ENCODE measurements at places on chromosomes 13 and 19.

DNA sequence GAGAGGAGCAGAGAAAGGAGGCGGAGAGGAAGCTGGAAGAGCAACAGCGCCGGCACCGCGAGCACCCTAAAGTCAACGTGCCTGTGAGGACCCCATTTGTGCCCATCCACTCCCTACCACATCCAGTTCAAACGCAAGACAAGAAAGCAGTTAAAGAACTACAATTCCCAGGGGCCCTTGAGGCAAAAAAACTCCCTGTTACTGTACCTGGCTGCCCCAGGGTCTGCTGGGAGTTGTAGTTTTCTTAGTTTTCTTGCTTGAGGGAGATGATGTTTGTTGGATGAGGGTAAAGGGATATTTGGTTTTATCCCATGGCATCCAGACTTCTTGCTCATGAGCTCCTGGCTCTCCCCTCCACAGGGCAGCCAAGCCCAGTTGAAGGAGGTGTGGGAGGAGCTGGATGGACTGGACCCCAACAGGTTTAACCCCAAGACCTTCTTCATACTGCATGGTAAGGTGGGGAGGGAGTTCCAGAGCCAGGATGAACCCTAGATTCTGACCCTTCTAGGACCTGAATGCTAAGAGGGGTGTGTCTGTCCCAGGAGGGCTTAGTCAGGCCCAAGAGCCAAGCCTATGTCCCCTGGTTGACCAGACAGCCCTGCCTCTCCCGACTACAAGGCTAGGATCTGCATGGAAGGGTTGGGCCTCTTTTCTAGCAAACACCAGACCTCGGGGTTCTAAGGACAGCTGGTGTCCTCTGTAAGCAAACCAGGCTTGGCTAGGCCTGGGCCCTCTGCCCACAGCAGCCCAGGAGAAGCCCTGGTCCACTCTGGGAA, 13.2 kb downstream of the NUCB1 start:
- DNase-seq: no peak

GRCh38 chr13:58933475-58933874, 1230.3 kb downstream of the DIAPH3 start:
- no peak for DNase-seq

DNA sequence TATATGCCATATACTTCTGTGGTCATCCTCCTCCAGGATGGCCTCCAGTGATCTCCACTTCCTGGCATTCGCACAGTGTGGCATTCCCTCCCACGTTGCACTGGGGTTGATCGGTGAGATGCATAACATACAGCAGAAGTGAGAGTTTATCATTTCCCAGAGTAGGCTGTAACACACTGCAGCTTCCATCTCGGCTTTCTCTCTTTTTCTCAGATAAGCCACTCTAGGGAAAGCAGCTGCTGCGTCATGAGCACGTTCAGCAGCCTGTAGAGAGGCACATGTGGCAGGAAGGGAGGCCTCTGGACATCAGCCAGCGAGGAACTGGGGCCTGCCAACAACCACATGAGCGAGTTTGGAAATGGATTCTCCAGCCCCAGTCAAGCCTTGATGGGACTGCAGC, 807.1 kb downstream of the DIAPH3 start:
- no peak for DNase-seq

- no peak for DNase-seq
Measured at GRCh38 chr13:92950771-92951170, 275.8 kb upstream of the GPC6 start.

GRCh38 chr13:108560093-108560492, 69.3 kb upstream of the MYO16 start:
- no peak for DNase-seq

GRCh38 chr19:29815231-29815630, 3.4 kb downstream of the CCNE1 start:
- DNase-seq: no peak

DNA sequence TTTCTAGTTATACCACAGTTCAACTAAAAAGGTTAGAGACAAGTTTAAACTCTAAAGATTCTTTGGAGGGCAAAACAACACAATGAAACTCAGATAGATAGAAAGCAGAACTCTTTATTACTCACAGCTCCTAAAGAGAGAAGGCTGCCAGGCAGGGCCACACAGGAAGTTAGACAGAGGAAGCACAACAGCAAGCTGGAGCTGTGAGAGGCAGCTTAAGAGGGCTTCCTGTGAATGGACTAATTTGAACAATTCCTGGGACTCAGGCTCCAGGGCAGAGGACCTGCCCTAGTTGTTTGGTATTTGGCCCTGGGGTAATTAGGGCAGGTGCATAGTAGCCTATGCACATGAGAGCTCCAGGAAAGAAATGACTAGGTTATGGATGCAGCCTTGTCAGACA, 803.6 kb downstream of the DIAPH3 start:
- DNase-seq: no peak

- DNase-seq: no peak
Measured at GRCh38 chr13:43020794-43021193, 2.6 kb upstream of the DNAJC15 start.

GRCh38 chr19:4014541-4015491, 7.3 kb downstream of the PIAS4 start:
- no peak for DNase-seq

GRCh38 chr13:105788530-105788929, 746.9 kb downstream of the EFNB2 start:
- DNase-seq: no peak

- no peak for DNase-seq
Measured at GRCh38 chr19:17806945-17807344, 12.0 kb downstream of the B3GNT3 start.

DNA sequence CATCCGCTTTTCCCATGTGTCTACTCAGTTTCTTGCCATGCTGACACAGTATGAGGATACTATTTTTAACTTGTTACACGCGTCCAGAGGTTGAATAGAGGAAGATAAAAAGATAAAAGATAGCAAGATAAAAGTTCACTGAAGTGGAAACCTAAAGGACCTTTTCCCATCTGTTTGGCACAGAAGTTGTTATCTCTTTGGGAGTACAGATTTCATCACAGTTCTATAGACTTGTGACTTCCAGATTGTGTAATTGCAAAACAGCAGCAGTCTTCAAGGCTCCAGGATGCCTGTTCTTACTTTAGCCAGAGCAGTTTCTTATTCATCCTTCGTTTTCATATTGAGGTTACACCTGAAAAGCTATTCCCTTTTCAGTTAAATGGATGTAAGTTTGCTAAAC, 369.2 kb downstream of the GPC5 start:
- no peak for DNase-seq

DNA sequence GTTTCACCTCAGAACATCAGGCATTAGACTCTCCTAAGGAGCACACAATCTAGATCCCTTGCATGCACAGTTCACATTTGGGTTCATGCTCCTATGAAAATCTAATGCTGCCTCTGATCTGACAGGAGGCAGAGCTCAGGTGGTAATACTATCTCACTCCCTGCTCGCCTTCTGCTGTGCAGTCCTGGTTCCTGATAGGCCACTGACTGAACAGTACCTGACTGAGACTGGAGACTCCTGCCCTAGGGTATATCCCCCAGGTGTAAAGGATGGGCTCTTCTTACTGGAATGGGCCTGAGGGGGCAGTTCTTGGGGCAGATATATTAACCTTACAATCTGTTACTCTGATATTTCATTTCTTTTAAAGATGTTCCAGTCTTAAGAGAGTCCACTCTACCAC, 6.3 kb downstream of the OBI1 start:
- DNase-seq: no peak

- peak; percentile 31 for DNase-seq
Measured at GRCh38 chr19:741506-742131, 9.3 kb upstream of the MISP start.

DNA sequence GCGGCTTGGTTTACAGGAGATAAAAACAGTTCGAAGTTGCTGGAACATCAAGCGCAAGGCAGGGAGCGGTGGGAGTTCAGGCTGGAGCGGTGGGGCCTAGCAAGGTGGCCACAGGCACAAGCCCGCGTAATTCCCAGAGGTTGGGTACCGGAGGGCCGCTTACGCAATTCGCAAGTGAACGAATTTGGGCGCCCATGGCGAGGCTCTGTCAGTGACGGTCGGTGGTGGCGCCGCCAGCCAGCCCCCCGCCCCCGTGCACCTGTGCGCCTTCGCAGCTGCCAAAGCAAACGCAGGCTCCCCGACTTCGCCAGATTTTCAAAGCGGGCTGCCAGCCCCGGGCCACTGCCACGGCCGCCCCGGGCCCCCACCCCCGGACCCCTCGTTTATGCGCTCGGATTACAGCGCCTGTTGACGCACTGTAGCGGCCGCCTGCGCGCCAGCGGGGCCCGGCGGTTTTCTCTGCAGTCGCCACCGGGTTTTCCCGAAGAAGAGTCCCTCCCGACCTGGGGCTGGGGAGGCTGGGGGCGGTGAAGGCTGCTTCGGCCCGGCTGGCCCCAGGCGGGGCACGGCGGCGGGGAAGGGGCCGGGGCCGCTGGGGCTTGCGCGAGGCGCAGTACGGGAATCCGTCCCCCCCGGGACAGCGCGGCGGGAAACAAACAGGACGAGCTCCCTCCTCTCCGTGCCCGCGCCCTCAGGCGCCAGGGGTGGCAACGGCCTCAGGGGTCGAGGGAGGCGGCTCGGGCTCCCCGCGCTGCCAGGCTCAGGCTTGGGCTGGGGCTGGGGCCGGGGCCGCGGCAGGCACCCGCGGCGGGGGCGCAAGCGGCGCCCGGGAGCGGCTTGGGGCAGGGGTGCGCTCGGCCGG, 709 bp downstream of the N4BP2L1 start:
- no peak for DNase-seq

DNA sequence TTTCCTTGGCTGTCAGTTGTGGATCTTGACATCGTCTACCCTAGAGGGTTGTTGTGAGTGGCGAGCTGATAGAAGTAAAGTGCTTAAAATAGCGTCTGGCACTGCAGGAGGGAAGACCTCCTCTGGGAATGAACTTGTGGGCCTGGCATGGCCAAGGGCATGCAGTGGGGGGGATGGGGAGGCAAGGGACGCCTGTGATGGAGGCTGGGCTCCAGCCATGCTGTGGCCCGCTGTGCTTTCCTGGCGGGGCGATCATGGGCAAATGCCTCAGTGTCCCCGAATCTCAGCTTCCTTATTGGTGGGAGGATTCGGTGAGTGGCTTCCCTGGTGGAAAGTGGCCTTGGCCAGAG, 10.7 kb downstream of the CARM1 start:
- DNase-seq: no peak

- no peak for DNase-seq
Measured at GRCh38 chr13:33262997-33263396, 22.6 kb downstream of the STARD13 start.

- DNase-seq: no peak
Measured at GRCh38 chr13:110772091-110772984, 58.8 kb downstream of the ING1 start.

- DNase-seq: peak; percentile 4
Measured at GRCh38 chr13:92158346-92158745, 759.9 kb downstream of the GPC5 start.

DNA sequence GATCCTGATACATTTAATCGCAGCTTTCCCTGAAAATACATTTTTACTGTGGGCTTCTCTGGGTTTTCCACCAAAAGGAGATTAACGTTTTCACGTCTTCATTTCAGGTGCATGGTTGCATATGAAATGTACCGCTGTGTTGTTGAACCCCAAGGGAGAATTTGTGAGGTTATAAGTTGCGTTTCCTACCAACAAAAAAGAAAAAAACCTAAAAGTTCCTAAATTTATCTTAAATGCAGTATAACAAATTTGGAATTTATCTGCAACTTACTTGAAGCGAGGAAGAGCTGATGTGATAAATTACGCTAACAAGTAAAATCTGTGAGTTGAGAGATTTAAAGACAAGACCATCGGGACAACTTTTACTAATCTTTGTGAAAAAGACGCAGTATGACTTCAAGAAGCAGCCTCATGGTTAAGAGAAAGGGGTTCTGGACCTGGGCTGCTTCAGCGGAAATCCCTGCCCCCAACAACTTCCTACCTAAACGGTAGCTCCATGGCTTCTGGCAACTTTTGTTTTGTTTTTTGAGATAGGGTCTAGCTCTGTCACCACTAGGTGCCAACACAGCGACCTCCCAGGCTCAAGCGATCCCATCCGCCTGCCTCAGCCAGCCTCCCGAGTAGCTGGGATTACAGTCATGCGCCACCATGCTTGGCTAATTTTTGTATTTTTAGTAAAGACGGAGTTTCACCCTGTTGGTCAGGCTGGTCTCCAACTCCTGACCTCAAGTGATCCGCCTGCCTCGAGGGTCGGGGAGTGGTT, 958 bp upstream of the OBI1 start:
- DNase-seq: no peak

DNA sequence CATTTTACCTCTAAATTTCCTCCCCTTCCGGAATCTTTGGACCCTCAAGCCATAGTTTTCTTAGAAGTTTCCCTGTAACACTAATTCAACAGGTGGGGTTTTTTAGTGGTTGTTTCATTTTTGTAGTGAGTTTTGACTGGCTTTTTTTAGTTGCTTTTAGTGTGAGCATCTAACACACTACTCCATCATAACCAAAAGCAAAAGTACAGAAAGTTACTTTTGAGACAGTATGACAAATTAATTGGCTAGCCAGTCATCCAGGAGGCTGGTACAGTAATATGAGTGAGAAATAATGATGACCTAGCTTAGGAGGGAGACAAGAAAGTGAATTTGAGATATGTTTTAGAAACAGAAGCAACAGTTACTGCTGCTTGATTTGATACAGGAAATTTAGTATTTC, 71.5 kb downstream of the DNAJC15 start:
- no peak for DNase-seq

- DNase-seq: no peak
Measured at GRCh38 chr13:25217023-25217885, 45.2 kb upstream of the AMER2 start.

GRCh38 chr19:55855160-55855559, 18.8 kb downstream of the NLRP4 start:
- no peak for DNase-seq

DNA sequence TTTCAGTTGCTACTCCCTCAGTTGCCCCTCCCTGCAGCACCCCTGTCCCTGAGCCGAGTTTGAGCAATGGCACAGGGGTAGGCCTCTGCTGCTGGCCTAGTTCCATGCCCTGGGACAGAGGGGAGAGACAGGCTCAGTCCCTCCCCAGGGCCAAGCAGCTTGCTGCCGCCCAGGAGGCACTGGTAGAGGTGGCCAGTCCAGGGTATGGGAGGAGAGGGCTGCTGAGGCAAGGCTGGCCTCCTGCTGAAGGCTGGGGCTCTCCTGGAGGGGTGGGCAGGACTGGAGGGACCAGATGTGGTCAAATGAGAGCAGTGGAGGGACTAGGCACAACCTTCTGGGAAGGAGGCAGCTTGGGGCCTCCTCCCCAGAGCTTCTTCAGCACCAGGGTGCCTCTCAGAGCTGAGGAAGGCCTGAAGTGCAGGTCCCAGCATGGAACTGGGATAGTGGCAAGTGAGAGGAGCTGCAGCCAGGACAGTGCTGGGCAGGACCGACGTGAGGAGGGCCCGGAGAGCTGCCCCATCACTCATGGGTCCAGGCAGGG, 29.8 kb upstream of the VSTM2B start:
- no peak for DNase-seq

DNA sequence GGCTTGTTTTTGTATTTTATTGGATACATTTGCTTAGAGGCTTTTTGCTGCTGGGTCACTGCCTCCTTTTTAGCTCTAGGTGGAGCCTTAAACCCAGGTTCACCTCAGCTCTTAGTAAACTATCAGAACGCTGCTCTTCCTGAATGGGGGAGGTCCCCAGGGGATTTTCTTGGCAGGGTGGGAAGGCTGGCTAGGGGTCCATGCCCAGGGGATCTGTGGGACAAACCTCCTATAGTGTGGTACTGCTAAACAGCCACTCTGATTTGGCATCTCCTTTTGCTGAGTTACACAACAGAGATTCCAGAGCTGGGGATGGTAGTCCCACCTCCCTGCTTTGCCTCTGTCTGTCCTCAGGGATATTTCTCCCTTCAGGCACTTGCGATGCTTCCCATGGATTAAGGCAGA, 204.9 kb downstream of the ZIC5 start:
- DNase-seq: no peak

Data from HTR-8/SVneo (cell line).